ENCODE measurements at places on chromosomes 1 and 21.

DNA sequence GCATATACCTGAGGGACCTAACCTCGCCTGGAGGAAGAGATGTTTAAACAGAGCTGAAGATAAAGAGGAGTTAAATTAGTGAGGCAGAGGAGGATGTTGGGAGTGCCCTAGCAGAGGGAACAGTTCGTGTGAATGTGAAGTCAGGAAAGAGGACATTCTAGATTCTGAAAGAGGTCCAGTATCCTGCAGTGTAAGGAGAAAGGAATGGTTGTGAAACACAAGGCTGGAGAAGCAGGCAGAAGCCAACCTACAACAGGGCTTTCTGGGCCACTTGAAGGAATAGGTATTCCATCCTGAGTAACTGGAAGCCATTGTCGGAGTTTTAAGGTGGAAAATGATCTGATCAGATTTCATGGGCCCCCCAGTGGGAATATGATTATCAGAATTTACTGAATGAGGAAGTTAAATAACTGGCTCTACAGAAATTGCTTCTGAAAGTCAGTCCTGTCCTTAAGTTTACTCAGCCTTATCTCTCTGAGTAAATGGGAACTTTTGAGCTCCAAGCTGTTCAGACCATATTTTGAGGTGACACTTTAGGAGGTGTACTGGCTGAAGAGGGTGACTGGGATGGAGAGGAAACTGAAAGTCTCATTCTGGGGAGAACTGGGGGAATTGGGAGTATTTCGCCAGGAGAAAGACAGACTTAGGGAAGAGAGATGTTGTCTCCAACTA, 24.4 kb upstream of the FAAH start:
- DNase-seq: no peak

- no peak for DNase-seq
Observed at GRCh38 chr1:222656391-222657155, 38.7 kb downstream of the MIA3 start.

DNA sequence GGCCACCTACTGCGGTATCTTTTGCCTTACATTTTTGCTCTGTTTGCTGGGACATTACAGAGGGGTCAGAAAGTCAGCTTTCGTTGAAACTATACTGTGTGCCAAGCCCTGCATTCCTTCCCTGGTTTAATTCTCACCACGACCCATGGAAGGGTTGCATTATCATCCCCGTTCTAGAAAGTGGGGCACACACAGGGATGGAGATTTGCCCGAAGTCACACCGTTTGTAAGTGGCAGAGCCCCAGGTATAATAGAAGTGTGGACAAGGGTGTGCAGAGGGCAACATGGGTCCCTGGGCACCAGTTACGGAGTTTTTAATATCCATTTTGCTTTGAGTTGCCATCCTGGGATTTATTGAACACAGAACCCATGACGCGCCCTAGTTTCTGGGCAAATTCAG, 11.8 kb downstream of the DMRTB1 start:
- DNase-seq: no peak

GRCh38 chr1:44672254-44672955, 1.9 kb downstream of the TMEM53 start:
- DNase-seq: peak; percentile 22

DNA sequence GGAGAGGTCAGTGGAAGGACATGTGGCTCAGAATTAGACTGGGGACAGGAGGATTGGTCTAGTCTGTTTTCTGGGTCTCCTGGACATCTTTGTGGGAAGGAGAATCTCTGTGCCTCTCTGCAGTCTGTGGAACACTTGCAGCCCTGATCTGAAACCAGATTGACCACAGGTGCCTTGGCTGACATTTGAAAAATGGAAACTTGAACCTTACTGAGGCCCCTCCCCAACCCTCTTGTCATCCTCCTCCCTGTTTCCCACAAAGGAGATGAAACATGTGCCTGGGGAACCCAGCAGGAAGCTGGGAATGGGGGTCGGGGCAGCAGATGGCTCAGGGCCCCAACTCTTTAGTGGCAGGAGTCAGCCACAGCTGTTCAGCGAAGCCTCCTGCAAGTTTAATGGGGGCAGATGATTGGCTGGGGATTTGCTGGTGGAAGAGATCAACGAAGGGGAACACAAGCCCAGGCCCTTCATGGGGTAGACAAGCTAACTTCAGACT, 18.1 kb downstream of the VASH2 start:
- DNase-seq: no peak

- DNase-seq: no peak
Observed at GRCh38 chr1:73100216-73100615, 817.9 kb upstream of the NEGR1 start.
